Epithelial cell of alveolus of lung (primary cell): ENCODE measurements at places on chromosomes 1 and 21. TPM values are rescaled to one million over a fixed set of nuclear protein-coding genes. Genes with fewer than 3 reads are reported as not detected.

AGO4 gene
- 4.9 and 6.5 TPM in 2 replicates for total RNA-seq

CACHD1 gene
- total RNA-seq = 4.0 and 5.0 TPM in 2 replicates

HHAT gene
- 0.24 and 3.1 TPM in 2 replicates for total RNA-seq

AVPR1B gene
- total RNA-seq = not detected in 2 replicates
